HuH-7.5 (cell line): ENCODE measurements at places on chromosomes 4 and X.

DNA sequence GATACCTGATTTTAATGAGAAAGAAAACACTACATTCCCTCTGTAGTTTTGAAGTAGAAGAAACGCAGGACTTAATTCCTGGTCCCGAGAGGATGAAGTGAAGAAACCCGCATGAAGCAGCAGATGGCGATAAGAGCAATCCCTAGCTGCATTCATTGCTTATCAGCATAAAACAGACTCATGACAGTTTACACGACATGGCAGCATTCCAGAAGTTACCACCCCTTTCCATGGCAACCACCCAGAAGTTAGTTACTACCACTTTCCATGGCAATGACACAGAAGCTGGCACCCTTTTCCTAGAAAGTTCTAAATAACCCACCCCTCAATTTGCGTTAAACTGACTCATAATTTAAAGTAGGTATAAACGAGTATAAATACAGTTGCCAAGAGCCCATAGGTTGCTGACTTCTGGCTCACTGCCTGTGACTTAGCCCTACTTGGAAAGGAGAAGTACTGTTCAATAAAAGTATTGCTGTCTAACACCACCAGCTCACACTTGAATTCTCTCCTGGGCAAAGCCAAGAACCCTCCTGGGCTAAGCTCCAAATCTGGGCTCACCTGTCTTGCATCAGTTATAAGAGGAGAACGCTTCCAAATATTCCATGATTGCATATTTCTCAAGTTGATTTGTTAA is 5.5 kb upstream of the XAGE2 start:
- no peak for DNase-seq

- no peak for DNase-seq
Observed at GRCh38 chr4:56705966-56706365, 24.9 kb upstream of the HOPX start.

GRCh38 chr4:31575504-31575903 is 855.3 kb downstream of the PCDH7 start:
- no peak for DNase-seq

- no peak for DNase-seq
Observed at GRCh38 chrX:10794203-10794630, 173.8 kb upstream of the MID1 start.

DNA sequence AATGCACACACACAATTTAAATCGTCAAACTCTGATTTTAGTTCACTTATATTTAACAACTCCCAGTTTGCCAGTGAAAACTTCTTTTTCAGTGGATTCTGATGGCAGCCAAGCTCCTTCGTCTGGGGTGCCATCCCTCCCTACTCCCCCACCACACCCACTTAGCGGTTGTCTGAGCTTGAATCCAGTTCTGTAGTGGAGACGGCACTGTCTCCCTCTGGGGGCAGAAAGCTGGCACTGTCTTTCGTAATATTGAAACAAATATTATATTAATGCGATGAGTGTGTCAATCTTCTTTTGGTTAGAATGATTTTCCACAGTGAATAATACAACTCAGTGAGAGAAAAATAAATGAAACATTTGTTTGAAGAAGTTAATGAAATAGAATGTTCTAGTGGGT is 5.4 kb downstream of the MEPE start:
- DNase-seq: no peak

DNA sequence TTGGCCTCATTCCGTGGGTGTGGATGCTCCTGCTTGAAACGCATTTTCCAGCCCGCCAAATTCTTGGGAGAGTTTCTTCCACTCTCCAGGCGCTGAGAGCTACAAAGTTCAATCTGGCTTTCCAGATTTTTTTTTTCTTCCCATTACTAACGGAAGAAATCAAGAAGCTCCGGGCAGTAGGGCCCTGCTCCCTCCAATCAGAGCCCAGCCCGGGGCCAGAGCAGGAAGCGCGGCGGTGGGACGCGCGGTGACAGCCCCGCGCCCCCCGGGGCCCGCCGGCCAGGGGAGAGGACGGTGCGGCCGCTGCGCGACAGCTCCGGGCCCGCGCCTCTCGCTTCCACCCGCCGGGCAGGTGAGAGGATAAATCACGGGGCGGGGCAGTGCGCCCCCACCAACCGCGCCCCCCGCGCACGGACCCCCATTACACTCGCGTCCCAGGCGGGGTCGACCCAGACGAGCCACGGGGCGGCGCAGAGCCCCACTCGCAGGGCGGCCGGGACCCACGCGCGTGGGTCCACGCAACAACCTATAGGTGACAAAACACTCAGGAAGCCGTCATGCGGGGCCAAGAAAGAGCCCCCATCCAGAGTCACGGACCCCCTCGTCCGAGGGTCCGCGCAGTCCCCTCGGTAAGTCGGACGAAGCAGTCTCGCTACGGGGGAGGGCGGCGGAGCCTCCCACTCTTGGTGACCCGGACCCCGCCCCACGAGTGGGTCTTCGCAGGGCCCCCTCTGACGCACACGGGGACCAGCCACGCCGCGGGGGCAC is 868 bp downstream of the AFAP1 start:
- DNase-seq: no peak

DNA sequence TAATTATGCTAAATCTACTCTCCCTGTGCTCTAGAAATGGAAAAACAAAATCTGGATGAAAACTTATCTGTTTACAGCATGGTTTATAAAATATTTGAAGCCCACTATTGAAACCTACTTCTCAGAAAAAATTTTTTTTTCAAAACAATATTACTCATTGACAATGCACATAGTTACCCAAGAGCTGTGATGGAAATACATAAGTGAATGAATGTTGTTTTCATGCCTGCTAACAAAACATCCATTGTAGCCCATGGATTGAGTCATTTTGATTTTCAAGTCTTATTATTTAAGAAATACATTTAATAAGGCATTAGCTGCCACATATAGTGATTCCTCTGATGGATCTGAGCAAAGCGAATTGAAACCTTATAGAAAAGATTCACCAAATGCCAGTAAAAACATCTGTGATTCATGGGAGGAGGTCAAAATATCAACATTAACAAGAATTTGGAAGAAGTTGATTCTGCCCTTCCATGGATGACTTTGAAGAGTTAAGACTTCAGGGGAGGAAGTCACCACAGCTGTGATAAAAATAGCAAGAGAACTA is 144.7 kb upstream of the HHIP start:
- no peak for DNase-seq

DNA sequence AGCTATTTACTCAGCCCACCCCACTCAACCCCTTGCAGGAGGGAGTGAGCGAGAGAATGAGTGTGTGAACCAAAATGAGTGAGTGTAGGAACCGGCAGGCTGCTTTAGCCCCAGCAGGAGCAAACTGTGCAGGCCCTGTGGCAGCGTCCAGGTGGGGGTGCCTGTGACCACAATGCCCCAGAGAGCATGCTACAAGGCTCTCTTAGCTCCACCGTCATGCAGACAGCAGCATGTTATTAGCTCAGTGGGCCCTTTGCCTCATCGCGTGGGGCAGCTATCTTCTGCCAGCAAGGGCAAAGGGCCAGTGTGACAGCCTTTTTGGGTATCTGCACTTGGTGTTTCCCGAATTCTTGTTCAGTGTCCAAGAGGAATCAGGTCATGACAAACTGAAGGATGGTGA is 271.3 kb downstream of the GPM6A start:
- DNase-seq: no peak

DNA sequence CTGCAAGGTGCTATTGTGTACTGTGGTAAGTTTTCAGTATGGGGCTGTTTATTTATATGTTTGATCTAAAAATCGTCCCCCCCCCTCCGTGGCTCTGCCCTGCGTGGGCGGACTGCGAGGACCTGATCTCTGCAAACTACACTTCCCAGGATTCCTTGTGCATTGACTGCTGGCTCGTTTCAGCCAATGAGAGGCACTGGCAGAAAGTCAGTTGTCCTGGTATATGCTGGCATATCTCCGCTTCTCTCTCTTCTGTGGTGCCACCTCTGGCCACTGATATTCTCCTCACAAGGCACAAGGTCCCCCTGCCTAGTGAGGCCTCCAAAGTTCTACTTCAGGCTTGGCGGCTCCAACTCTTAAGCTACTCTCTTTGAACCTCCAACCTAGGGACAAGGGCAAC is 168.8 kb upstream of the ZFP42 start:
- DNase-seq: no peak

- no peak for DNase-seq
Observed at GRCh38 chr4:79852305-79852730, 220.7 kb downstream of the ANTXR2 start.

- no peak for DNase-seq
Observed at GRCh38 chr4:136909626-136910025, 622.7 kb downstream of the PCDH18 start.

DNA sequence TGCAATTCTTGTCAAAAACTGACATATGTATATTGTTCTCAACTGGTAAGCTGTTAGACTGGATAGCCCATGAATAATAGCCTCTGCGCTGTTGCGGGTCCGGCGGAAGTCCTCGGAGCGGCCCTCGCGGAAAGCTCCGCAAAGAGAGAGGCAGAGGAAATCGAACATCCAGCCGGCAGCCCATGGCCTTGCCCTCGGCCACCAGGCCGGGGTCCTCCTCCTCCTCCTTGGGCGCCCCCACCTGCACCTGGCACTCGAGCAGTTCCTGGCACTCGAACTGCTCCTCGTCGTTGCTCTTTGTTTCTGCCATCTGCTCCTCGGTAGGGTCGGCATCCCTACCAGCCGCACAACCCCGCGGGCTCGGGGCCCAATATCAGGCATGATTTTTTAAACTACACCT is 1176.3 kb downstream of the PCDH18 start:
- no peak for DNase-seq

GRCh38 chr4:95272797-95273196 is 276.0 kb downstream of the UNC5C start:
- DNase-seq: no peak

DNA sequence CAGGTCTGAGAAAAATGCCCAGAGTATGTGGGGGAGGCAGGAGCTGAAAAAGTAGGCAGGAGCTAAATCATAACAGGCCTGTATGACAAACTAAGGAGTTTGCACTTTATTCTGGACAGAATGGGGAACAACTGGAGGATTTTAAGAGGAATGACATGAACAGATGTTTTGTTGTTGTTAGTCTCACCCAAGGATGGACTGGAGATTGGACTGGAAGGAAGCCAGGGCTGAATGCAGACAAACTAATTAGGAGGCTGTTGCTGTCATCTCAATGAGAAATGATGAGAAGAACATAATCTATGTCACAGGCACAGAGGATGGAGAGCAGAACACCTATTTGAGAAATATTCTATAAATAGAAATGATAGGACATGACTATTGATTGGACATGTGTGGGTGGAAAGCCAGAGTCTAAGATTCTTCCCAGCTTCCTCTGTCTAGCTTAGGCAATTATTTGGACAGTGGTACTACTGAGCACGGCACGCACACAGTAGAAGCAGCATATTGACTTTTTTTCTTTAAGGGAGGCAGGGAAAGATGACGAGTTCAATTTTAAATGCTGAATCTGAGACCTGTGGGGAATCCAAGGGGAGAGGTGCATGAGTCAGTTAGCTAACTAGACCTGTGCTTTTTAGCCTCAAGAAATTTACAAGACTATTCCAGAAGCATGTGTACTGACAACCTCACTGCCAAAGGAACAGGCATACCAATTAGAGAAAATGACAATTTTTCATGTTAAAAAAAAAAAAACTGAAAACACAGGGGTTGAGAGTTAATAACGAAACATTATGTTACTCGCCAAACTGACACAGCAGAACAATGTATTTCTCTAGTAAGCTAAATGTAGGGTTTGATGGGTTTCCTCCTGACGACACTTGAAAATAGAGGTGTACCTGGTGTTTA is 963 bp upstream of the USO1 start:
- DNase-seq: no peak

- DNase-seq: no peak
Observed at GRCh38 chr4:37836838-37837440, 10.5 kb downstream of the PGM2 start.

- no peak for DNase-seq
Observed at GRCh38 chrX:112545051-112545450, 134.7 kb downstream of the LHFPL1 start.

GRCh38 chr4:111512081-111512783 is 633.0 kb upstream of the FAM241A start:
- DNase-seq: no peak

GRCh38 chrX:74911494-74911893 is 13.8 kb downstream of the NEXMIF start:
- DNase-seq: no peak

- DNase-seq: no peak
Observed at GRCh38 chrX:14630733-14631132, 101.4 kb downstream of the GLRA2 start.

- DNase-seq: no peak
Observed at GRCh38 chrX:53631156-53631555, 55.4 kb downstream of the HUWE1 start.

DNA sequence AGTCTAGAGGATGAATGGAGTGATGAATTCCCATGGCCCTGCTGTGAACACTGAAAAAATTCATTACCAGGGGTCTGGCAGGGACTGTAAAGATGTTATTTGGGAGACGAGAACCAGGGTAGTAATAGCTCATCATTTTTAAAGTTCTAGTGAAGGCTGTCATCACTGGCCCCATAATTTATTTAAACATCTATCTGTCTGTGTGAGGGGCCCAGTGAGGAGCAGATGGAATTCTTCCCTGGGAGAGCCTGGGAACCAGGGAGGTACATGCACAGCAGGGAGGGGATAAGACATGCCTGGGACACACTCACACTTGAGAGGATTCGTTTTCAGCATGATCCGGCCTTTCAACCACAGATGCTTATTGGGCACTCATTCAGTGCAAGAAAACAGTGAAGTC is 162.0 kb downstream of the PDGFRA start:
- DNase-seq: no peak

DNA sequence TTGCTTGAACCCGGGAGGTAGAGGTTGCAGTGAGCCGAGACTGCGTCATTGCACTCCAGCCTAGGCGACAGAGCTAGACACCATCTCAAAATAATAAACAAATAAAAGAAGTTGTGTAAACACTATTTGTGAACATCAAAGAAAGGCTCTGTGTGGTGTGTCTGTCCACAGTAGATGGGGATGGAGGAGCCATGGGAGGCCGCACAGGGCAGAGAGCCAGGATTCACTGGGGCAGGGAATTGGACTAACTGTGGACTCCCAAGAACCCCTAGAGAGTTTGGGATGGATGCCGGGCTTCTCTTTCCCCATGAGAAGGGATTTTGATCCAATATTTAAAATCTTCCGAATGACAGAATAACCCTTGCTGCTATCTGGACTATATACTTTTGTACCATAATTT is 26.5 kb downstream of the TBC1D1 start:
- no peak for DNase-seq

- DNase-seq: no peak
Observed at GRCh38 chr4:91025241-91026148, 898.3 kb downstream of the CCSER1 start.

DNA sequence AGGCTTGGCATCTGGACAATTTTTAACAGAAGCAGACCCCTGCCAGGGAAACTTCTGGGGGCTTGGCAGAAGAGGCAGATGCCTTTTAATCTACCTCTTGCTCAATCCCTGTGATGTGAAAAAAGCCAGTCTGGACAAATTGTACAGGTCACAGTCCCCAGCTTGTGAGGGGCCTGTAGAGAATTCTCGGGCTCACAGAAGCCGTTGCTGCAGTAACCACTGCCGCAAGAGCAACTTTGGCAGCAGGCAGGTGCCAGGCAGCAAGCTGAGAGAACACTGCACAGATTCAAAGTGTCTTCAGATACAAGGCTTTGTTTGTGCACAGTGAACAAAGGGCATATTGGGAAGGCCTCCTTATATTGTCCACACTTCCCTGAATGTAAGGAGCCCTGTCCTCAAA is 11.7 kb downstream of the GPKOW start:
- no peak for DNase-seq

- no peak for DNase-seq
Observed at GRCh38 chr4:153535772-153536513, 69.8 kb downstream of the TMEM131L start.

GRCh38 chr4:36310793-36311192 is 29.4 kb downstream of the DTHD1 start:
- DNase-seq: no peak
